ENCODE measurements at places on chromosomes 6 and 20.

DNA sequence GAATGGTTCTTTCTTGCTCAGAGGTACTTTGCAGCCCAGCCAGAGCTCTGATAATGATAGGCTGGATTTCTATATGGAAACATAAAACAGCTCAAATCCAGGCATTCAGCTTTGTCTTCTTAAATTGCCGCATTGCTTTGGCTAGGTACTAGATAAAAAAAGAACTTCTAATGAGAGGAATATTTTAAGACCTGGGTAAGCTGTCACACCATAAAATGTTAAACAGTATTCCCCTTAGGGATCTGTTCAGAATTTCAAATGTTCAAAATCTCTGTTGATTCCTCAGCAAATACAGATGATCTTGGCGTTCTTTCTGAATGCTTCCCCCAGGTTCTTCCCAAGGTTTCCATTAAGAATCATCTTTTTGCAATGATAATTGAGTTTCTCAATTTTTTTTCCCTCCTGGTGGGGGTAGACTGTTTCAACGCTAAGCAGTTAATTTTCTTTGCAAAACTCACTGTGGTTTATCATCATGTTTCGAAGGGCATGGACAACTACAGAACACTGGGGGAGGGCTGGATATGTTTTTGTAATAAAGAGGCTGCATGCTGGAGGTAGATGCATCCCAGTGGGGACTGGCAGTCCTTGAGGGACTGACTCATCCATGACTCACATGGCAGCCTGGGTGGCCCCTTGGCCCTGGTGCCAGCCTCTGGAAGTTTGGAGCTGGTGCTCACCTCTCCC is 31.0 kb downstream of the TIAM2 start:
- no peak for DNase-seq

- no peak for DNase-seq
Measured at GRCh38 chr6:69279805-69280204, 517.0 kb downstream of the LMBRD1 start.

DNA sequence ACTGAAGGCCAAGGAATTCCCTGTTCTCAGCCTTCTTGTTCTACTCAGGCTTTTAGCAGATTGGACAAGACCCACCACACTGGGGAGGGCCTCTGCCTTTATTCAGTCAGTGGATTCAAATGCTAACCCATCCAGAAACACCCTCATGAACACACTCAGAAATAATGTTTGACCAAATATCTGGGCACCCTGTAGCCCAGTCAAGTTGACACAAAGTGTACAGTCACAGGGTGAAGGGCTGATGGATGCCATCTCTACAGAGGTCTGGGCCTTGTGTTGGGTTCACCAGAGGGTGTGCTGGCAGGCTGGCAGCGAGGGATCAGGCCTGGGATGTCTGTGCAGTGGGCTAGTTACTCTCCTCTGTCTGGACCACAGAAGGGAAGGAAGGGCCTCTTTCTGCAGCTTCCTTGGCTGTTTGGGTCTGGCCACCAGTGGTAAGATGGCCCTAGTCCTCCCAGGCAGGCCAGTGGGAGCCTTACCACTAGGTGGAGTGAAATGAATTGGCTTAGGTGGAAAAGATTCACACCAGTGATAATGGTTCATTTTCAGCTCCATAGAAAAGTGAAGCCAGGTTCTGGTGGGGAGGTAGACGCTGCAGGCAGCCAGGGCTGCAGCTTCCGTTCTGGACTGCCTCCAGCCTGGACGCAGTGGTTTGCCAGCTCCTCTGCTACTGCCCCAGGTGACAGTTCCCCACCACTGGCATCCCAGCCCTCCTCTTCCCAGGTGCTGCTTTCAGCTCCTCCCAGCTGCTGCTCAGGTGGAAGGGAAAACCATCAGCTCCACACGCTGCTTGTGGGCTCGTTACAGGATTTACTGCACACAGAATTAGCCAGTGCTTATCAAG is 9.2 kb downstream of the TUBB2A start:
- no peak for DNase-seq

GRCh38 chr6:119156757-119157505 is 78.5 kb upstream of the FAM184A start:
- DNase-seq: no peak

GRCh38 chr6:156848533-156848932 is 71.4 kb downstream of the ARID1B start:
- peak; percentile 94 for DNase-seq

DNA sequence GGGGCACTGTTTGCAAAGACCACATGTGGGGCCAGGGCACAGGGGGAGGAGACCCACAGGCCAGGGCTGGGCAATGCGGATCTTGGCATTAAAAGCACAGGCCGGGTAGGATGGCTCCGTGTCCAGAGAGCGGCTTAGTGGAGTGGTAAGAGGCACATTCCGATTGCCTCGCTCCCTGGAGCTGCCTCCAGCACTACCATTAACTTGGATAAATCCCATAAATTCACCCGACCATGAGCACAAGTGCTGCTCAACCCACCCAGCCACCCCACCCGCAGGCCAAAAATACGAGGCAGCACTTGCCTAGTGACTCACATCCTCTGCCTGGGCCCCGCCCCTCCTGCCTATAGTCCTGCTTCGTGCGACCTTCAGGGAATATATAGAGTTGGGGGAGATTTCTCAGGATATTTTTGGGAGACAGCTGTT is 67.5 kb upstream of the QKI start:
- no peak for DNase-seq

DNA sequence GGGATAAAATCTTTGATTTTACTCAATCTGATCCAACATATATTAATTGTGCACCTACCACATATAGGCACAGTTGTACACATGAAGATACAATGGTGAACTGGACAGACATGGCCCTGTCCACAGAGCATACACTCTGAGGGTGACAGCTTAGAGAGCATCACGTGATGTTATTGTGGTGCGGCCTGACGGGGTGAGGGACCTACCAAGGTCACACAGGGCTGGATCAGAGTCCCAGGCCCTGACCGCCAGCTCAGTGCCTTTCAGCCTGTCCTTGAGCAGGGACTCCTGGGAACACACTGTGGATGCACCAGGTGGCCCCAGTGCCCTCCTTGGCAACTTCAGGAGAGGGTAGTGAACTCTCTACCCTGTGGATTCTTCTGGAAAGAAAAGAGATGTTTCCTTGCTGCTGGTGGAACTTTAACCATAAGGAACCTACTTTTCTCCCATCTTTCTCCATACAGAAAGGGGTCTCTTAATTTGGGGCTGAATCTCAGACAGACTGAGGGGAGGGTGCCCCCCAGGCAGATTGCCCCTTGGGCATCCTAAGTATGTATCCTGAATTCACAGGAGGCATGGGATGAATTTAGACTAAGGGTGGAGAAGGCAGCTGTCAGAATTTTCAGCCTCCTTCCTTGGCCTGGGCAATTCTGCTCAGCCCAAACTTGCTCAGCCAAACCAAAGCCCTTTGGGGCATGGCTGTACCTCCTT is 26.5 kb downstream of the PCK1 start:
- DNase-seq: no peak

DNA sequence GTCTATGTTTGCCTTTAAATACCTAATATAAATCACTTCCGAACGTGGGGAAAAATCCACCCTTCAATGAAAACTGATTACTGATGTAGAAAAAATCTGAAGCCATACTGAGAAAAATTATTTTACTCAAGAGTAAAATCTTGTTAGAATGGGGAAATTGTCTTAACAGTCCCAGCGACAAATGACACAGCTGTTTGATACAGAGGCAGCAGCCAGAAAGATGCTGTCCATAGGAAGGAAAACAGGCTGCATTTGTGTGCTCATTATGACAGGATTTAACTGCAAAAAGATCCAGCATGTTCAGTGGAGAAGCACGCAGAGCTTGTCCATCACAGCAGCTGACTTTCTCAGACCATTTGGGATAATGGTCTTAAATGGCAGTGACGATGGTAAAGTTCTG is 443.0 kb downstream of the TFAP2B start:
- DNase-seq: peak; percentile 21

DNA sequence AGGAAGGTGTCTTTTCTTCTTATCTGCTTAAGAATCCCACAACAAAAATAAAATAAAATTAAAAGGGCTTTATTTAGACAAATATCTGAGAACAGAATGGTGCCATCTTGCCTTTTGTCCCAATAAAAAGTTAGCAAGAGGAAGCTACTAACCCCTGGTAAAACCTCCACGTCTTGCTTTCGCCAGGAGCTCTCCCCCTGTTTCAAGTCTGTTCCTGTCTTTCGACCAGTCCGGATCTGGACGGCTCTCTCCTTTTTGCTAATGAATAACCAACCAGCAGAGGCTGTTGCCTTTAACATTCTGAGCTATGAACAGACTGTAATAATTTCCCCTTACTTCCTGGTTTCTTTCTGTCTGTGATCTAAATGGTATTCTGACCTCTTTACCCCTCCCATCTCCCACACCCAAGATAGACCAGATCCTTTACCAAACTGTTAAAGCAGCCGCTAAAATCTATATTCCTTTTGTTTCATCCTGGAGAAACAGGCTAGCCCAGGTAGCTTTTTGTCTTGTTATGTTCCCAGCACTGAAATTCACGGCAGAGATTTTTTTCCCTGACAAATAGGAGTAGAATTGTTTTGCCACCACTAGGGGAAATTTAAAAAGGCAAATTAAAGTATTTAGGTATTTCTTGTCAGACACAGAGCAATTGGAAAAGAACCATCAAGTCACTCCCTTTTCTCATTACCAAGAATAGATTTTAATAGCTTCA is at the start of gene FRK:
Gene FRK, minus strand, starts transcription at position 320 of the 712 bp plus-strand sequence. CDS start 580 bp downstream, outside the sequence.
- DNase-seq: no peak

- DNase-seq: peak; percentile 55
Measured at GRCh38 chr20:219290-220115, 7.6 kb upstream of the DEFB129 start.

- peak; percentile 80 for DNase-seq
Measured at GRCh38 chr6:87700397-87701343, 1.4 kb downstream of the AKIRIN2 start.

DNA sequence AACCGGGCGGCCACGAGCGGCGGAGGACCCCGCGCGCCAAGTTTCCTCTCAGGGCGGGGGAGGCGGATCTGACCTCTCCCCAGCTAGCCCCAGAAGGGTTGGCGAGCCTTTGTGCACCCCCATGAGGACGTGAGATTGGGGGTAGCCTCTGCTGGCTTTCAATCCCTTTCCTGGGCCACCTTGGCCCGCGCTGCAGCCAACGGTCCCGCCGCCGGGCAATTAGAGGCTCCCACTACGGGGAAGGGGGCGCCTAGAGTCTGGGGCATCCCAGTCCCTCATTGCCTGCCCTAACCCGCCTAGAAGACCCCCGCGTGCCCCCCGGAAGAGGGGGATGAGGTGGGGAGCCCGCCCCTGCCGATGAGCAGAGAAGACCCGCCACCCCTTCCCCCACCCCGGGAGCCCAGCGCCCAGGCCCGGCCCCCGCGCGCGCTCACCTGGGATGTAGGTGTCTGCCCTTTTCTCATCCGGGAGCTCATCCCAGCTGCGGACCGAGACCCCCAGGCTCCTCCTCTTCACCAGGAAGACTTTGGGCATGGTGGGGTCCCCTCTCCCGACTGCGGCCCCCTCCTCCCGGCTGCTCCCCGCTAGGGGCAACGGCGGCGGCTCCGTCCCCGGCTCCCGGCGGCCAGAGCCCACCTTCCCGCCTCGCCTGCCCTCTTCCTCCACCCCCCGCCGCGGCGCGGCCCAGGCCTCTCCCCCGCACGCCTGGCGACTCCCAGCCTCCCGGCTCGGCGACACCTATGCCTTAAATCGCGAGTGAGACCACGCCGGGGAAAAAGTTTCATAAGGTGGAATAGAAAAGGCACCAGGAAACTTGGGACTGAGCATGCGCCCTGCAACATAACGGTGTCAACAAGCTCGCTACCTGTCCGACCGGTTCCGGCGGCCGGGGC is at the start of gene OVOL2:
Gene OVOL2, minus strand, starts transcription at position 816 of the 893 bp plus-strand sequence. Its CDS starts 282 bp downstream, at position 534.
- DNase-seq: no peak

GRCh38 chr6:16824845-16825685 is 63.8 kb upstream of the ATXN1 start:
- DNase-seq: no peak

DNA sequence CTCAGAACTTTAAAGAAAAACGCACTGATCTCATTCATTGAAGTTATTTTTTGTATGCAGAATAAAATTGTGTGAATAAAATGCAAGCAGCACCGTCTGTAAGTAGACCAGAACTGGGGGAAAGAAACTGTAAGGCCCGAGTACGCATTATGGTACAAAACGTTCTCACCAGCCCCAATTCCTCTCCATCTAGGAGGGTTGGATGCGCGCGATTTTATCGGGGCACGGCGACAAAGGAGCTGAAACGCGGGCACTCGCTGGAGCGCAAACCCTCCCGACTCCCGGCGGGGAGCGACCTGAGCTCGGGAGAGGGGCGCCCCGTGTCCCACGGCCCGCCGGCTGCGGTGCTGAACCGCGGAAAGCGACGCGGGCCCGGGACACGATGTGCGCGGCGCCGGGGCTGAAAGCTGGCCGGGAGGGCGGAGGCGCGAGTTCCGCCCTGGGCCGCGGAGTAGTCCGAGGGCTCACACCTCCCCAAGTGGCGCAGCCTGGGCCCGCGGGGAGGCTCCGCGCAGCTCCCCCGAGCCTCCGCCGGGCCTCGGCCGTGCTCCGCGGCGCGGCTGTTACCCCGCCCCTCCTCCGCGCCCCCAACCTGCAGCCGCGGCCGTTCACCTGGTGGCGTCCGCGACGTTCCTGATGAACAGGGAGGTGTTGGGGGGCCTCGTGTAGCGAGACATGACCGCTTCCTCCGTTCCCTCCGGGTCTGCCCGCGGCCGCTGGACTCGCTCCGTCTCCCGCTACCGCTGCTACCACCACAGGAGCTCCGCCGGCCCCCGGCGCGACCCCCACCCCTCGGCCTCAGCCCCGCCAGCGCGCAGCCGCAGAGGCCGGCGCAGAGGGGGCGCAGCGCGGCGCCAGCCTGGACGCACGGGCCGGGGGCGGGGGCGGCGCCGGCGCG is at the start of gene SRSF12:
Gene SRSF12, minus strand, starts transcription at position 861 of the 898 bp plus-strand sequence. Its CDS starts 184 bp downstream, at position 677.
- peak; percentile 50 for DNase-seq

- no peak for DNase-seq
Measured at GRCh38 chr6:53752440-53752839, 42.4 kb upstream of the LRRC1 start.

DNA sequence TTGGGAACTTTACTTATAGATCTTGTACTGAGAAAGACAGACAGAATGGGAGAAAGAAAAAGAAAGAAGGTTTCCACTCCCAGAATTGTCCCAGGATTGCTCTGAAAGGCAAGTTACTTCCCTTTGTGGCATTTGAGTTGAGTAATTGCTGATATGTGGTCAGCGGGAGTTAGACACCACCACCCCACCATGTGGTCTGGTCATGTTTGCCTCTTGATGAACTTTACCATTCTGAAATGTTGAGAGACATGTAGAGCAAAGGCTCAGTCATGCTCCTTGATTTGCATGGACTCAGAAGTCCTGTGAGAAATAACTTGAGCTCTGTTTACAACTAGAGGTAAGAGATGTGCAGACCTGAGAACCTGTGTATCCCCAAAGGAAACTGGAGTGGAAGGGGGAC is 17.1 kb downstream of the TCF21 start:
- no peak for DNase-seq

All from NCI-H82 (cell line).